Activated T-cell treated with anti-CD3 and anti-CD28 coated beads, Interleukin-2, amount 50 U/mL, for 72 hours (primary cell): ENCODE measurements at places on chromosomes 12 and 14. TPM values are rescaled to one million over a fixed set of nuclear protein-coding genes. Genes with fewer than 3 reads are reported as not detected.

Gene NGB
- total RNA-seq = not detected

Gene TCL1B
- total RNA-seq = not detected

DNA sequence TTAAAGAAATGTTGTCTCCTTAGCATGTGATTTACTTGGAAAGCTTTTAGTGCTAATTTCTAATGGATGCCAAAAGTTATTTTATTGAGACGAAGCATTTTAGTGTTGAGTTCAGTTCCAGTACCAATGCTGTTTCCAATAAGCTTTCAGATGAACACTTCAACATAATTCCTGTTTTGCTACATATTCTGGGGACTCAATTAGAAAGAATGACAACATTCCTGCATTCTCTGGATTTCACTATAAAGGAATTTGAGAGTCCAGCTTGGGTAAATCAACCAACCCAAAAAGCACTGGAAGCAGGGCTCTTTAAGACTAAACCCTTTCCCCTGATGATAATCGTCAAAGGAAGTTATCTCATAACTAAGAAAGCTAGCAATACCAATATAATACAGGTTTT lies 353.0 kb upstream of the TMTC1 start:
- no peak for DNase-seq

- no peak for DNase-seq
Measured at GRCh38 chr12:25623816-25624215, 70.7 kb upstream of the LMNTD1 start.

- peak; percentile 19 for DNase-seq
Measured at GRCh38 chr12:64625243-64626077, 15.2 kb downstream of the RASSF3 start.

Gene HCAR2
- total RNA-seq = not detected

Gene TAS2R19
- total RNA-seq = 2.1 TPM

Gene GLI1
- 0.21 TPM for total RNA-seq

DNA sequence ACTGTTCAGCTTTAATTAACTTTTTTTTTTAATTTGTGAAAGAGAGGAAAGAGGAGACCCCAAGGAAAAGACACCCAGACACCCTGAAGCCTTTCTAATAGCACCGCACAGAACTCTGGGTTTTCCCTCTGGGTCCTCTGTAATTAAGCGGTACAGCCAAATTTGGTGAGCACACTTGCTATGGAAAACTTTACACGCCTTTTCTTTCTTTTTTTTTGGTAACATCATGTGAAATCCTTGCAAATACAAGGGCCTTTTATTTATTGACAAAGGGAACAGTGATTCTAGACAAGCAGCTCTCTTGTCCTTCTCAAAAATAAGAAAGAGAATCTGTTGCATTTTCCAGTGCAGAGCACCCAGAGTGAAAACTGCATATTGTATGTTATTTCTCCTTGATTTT lies 44.4 kb upstream of the CPM start:
- DNase-seq = no peak

GRCh38 chr12:119998471-119999245 lies 9.6 kb downstream of the BICDL1 start:
- DNase-seq = no peak

Gene NPFF
- total RNA-seq = 1.3 TPM

DNA sequence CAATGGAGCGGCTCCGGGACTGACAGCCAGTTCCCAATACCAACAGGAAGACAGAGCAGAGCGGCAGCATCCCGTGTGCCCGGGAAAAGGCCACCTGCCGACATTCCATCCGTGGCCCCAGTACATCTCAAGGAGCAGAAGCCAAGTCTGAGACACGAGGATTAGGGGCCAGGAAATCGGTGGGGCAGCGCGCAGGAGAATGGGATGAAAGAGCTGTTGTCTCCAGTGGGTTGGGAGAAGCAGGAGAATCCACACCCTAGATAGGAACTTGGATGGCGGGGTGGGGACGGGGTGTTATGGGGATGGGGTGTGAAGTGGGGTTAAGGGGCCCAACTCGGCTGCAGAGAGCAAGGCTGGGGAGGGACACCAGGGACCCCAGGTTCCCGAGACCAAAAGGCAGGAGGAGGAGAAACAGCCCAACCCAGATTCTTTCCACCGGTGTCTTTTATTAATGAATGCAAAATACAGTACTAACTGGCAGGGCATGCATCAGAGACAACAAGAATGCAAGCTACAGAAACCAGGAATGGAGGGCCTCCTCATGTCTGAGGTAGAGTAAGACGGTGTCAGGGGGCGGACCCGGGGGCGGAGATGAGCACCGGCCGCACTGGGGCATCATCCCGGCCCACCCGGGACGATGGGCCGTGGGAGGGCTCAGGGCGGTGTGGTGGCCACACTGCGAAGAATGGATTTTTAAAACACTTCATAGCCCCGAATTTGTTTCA lies 50.3 kb downstream of the BEGAIN start:
- no peak for DNase-seq

GRCh38 chr12:32533971-32534590 lies 134.7 kb downstream of the FGD4 start:
- no peak for DNase-seq
